Stimulated activated CD8-positive, alpha-beta memory T cell treated with anti-CD3 and anti-CD28 coated beads, Interleukin-12 subunit alpha, Interleukin-12 subunit beta, amount 100 ng/mL, for 1 hour (primary cell): ENCODE measurements at places on chromosomes 11 and 22.

DNA sequence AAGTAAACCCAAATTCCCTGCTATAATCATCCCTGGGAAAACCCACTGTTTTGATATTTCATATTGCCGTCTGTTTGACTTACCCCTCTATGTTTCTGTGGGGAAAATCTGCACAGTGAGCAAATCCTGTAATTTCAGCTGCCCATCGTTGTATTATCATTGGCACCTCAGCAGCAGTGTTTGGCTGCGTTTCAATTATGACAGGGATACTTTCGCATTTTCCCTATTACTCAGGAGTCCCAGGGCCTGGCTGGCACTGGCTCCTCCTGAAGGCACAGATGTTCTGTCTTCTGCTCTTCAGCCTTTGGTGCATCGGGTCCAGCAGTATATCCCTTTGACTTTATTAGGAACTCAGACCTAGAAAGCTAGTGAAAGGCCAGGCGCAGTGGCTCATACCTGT is 12.2 kb upstream of the MMP12 start:
- DNase-seq = no peak

DNA sequence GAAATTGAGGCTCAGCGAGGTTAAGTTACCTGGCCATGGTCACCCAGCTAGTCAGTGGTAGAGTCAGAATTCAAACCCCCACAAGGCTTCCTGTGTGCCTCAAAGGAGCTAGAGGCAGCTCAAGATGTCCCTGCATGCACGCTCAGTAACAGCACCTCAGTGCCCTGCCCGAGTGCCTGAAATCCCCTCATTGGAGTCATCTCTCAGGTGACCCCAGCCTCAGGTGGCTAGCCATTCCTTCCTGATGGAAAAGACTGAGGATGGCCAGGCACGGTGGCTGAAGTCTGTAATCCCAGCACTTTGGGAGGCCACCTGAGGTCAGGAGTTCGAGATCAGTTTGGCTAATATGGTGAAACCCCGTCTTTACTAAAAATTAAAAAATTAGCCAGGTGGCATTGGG is 36.9 kb downstream of the LIF start:
- no peak for DNase-seq

GRCh38 chr22:30375312-30375849 is 11.8 kb downstream of the RNF215 start:
- no peak for DNase-seq

- no peak for DNase-seq
These were observed 29.3 kb upstream of the PAMR1 start for GRCh38 chr11:35554491-35555437.

DNA sequence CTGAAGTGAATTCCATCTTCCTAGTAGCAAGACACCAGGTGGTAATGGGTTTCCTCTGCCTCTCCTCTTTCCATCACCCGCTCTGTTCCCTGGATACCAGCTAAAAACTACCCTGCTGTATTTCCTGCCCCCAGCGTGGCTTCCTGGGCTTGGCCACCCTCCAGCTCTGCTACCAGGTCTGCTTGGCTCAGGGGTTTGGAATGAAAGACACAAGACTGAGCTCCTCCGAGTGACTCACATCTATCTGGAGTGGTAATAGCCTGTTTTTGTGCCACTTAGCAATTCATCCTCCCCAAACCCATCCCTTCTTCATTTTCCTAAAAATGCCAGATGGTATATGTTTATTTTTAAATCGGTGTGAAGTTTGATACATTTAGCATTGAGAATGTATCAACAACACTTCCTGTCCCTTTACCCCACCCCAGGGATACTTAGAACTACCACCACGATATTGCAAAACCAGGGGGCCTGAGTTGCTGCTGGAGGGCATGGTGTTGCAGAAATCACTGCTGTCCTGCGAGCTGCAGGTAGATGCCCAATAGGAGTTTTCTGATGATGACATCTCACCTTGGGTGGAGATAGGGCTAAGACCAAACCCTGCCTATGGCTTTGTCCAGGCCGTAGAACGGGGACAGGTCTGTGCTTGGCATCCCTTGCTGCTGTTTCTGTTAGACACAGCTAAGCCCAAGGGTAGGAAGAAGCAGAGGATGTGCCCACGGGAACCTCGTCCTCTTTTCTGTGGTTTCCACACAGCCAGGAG is 7.5 kb upstream of the MICAL3 start:
- DNase-seq = no peak

DNA sequence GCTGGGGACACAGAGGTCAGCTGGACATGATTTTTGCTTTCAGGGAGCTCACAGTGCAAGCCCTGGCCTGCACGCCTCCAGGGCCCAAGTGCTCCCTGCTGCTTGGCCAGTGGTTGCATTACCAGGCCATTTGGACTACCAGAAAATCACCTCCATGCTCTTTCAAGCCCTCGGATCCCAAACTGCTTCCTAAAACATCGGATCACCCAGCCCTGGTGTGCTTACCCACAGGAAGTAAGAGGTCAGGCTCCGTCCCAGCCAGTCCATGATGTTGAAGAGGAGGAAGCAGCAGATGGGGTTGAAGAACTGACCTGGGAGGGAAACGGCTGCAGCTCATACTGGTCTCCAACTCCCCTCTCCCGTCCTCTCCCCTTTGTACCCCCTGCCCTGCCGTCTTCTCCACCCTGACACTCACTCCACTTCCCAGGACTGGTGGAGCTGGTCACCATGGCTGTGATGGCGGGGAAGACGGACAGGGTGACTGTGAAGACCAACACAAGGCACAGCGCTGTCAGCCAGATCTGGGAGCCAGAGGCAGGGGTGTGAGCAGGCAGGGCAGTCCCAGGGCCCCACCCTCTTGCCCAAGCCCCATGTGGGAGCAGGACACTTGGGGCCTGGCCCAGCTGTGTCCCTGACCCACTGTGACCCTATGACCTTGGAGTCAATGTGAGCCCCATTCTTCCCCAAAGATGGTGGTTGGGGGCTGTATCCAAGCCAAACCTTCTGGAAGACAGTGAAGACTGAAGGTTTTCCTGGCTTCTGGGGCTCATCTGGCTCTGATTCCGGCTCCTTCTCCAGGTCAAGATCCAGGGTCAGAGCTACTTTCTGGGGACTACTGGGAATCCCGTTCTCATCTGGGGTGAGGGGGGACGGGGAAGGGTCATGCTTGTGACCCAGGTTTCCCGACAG is 5.6 kb downstream of the SLC29A2 start:
- DNase-seq = no peak
